ENCODE measurements at places on chromosomes 4 and X.

- DNase-seq, result no peak
Measured at GRCh38 chr4:876780-877179, 50.9 kb upstream of the CPLX1 start.

GRCh38 chrX:40064055-40064597 is 33.6 kb downstream of the BCOR start:
- no peak for DNase-seq

- DNase-seq, result no peak
Measured at GRCh38 chr4:72383439-72383838, 185.6 kb downstream of the ADAMTS3 start.

DNA sequence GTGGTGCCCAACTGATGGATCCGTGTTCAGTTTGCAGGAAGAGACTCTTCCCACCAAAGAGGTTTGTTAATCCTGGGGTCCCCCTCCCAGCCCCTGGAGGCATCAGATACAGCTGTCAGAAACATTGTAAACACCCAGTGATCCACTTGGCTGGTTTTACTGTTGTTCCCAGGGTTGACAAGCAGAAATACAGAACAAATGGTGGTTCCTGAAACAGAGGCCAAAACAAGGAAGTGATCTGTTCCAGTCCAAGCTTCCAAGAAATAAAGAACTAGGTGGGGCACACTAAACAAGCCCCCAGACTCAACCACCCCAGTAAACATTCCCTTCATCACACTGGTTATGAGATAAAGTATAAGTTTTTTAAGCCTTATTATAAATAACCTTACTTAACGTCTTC is 1.4 kb downstream of the TMLHE start:
- no peak for DNase-seq

DNA sequence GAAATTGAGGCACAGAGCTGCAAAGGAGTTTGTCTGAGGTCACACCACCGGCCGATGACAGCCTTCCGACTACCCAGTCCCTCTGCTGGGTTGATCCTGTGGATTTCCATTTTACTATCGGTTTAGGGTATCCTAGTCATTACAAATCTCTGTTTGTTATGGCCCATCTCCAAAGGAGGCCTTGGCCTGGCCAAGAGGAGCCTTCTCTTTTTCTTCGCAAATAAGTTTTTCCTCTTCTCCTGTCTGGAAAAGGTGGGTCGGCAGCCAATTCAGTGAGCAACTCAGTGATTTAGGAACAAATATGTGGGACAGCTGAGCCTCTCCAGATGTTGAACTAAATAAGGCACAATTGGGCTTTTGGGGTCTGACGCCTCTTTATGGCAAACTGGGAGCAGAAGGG is 169.2 kb upstream of the RBPJ start:
- DNase-seq, result no peak

DNA sequence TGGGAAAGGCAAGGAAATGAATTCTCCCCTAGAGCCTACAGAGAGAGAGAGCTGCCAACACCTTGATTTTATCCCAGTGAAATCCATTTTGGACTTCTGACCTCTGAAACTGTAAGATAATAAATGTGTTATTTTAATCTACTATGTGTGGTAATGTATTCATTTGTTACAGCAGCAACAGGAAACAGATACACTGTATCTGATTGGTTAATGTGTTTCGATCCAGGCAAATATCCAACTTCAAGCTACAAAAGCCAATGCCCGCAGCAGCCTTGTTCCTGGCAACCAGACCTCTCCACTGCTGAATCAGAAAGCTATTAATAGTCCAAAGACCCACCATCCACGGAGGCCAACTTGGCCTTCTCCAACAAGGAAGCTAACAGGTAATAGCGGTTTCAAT is 318.1 kb downstream of the PTTG2 start:
- no peak for DNase-seq

- no peak for DNase-seq
Measured at GRCh38 chrX:149259241-149259640, 245.9 kb downstream of the IDS start.

DNA sequence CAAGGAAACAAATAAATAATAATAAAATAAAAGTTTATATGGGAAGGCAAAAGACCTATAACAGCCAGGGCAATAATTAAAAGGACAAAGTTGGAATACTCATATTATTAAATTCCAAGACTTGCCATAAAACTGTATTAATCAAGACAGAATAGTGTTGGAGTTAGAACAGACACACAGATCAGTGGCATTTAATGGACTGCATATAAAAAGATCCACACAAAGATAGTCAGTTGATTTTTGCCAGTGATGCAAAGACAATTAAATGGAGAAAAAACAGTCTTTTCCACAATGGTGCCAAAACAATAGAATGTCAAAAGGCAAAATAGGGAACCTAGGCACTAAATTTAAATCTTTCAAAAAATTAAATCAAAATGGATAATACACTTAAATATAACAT is 587.1 kb upstream of the GRIA3 start:
- no peak for DNase-seq

GRCh38 chrX:28188526-28188925 is 207.3 kb upstream of the DCAF8L1 start:
- no peak for DNase-seq

DNA sequence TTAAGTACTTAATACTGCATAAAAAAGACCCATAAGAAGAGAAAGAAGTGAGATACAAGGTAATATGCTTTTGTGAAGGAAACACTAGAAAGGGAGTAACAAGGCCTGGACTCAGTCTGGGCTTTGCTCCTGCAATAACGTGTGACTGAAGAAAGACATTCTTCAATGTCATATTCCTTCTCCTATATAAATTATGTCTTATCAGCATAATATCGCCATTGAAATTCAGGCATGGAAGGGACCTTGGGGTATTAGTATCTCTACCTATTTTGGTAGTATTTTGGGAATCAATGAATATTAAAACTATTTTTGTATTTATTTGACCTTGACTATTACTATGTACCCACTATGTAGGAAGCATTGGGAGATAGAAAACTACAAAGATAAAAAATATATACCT is 62.2 kb upstream of the GIMD1 start:
- DNase-seq, result no peak

DNA sequence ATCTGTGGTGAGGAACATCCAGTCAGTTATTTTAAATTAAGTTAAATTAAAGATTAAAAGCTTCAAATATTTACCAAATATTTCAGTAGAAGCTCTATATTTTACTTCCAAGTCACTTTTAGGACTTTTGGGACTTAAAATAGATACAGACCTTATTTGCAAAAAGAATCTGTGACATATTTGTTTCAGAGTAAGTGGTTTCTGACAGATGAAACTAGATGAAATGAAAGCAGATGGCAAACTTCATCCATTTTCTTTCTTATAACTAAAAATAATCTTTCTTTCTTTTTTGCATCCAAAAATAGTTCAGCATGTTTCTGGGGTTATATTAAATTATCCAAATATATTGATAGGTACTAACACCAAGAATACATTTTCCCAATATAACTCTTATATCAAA is 6.6 kb upstream of the UTP3 start:
- no peak for DNase-seq

DNA sequence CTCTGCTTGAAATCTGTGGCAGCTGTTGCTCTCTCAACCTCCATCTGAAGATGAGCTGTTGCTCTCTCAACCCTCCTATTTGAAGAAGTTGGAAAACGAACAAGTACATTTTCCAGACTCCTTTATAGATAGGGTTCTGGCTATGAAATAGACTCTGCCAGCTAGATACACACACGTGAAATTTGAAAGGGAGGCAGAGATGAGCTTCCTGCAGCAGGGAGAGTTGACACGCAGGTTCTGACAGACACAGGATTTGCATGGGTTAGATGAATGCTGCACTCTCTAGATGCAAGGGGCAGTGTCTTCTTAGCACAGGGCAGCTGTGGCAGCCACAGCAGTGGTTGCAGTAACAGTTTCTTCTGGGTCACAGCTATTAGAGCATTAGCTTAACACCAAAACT is 8.0 kb upstream of the PYURF start:
- DNase-seq, result no peak

DNA sequence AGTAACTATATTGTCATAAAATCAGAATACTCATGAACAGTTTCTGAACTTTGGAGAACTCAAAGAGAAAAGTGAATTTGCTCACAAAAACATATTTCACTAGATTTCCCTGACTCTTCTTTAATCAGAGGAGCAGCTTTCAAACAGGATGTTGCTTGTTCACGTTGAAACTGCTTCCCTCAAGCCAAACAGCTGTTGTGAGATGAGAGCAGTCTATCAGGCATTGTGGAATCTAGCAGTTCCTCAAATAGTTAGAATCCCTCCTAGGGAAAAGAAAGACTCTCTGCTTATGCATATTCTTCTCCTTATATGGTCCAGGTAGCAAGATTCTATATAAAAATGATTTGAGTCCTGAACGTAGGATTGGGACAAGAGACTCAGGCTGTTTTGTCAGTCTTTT is 1012.1 kb downstream of the FAM133A start:
- no peak for DNase-seq

GRCh38 chr4:114034189-114034588 is 54.7 kb upstream of the ARSJ start:
- no peak for DNase-seq

DNA sequence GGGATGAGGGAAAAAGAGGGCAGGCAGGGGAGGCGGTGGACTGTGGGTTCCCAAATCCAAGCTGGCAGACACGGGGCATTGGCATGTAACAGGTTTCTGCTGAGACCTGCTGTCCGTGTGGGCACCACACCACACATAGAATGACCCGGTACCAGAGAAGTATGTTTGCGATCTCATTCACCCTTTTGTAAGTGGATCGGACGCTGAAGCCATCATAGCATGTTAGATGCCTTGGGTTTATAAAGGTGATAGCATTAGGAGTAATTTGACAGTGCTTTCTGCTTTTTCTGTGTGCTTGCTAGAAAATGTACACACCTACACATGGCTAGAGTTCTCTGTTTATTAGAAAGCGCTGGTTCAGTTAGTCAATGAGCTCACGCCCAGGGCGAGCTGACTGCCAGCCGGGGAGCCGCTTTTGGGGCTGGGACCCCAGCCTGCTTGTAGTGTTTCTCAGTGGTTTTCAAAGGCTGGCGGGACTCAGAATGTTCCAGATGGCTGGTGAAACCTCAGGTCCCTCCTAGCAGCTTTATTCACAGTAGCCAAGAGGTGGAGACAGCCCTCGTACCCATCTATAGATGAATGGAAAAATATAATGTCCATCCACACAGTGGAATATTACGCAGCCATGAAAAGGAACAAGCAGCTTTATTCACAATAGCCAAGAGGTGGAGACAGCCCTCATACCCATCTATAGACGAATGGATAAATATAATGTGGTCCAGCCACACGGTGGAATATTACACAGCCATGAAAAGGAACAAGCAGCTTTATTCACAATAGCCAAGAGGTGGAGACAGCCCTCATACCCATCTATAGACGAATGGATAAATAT is 579 bp downstream of the IL3RA start:
- DNase-seq, result no peak

DNA sequence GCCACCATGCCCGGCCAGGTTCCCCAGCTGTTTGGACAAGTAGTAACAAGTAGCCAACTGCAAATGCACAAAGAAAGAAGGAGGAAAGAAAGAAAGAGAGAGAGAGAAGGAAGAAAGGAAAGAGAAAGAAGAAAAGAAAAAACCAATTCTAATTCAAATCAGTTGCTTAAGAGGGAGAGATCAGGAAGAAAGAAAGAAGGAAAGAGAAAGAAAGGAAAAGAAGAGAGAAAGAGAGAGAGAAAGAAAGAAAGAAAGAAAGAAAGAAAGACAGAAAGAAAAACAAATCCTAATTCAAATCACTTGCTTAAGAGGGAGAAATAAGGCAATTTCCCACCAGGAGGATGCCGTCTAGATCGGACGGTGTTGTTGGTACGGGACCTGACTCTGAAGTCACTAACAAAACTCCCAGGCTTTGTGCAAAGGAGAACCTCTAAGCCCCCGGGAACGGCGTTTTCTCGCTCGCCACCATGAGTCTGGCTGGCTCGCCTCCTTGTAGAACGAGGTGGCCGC is 95.5 kb upstream of the PPP2R3B start:
- DNase-seq, result no peak

GRCh38 chr4:25020236-25020635 is 10.5 kb downstream of the LGI2 start:
- no peak for DNase-seq

DNA sequence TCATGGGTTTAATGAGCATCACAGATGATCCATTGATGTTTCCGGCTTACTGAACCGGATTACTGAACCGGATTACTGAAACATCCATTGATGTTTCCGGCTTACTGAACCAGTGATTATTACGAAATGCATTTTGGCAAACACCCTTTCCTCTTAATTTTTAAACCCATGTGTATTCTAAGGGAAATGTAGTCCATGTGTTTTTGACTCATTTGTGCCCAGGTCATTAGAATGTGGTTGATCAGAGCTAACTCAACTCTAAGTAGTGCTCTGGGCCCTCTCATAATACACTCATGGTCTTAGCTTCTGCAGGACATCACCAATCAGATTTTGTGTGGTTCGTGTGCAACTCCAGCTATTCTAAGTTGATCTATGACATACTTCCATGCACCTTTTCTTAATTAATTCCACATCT is 141.6 kb downstream of the SPATA18 start:
- no peak for DNase-seq

DNA sequence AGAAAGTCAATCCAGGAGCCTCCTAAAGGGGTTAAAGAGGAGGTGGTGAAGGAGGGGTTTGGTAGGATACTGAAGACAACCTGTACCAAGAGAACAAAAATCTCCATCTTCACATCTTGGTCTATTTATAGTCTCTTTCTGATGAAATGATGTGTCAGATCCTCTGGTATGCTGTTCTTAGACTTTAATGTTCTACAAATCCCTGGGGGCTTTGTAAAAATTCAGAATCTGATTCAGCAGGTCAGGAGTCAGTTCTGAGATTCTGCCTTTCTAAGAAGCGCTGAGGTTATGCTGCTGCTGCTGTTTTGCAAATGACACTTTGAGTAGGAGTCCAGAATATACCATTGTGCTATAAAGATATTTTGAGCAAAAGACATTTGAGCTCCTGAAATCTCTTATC is 172.9 kb upstream of the GLRA2 start:
- DNase-seq, result no peak

DNA sequence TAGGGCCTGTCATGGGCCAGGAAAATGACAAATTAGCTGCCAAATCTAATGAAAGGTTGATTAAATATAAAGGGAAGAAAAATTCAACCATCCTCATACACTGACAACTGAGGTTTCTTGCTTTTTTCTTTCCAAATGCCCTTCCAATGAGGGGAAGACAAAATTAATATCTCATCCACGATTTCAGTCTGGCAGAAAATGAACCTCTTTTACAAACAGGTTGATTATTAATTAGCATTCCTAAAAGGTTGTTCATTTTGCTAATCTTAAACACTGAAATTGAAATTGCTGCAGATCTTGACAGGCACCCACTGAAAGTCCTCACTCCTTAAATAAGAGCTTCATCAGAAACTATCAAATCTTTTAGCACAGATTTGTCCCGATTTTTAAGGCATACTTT is 45.5 kb downstream of the NPFFR2 start:
- DNase-seq, result no peak

- no peak for DNase-seq
Measured at GRCh38 chrX:21962361-21962760, 21.9 kb downstream of the SMS start.
